ENCODE measurements at places on chromosomes 5 and 9.
A peak's percentile ranks its signal among the peaks of the same experiment; 100 is the strongest.

GRCh38 chr5:10249948-10250805 is at the start of gene CCT5:
CCT5 (plus strand) TSS chr5:10250280; CDS start chr5:10250341, 61 bp downstream.
- peak; percentile 99 for DNase-seq

- DNase-seq = no peak
These were observed 20.2 kb downstream of the IL7R start for GRCh38 chr5:35876922-35877321.

DNA sequence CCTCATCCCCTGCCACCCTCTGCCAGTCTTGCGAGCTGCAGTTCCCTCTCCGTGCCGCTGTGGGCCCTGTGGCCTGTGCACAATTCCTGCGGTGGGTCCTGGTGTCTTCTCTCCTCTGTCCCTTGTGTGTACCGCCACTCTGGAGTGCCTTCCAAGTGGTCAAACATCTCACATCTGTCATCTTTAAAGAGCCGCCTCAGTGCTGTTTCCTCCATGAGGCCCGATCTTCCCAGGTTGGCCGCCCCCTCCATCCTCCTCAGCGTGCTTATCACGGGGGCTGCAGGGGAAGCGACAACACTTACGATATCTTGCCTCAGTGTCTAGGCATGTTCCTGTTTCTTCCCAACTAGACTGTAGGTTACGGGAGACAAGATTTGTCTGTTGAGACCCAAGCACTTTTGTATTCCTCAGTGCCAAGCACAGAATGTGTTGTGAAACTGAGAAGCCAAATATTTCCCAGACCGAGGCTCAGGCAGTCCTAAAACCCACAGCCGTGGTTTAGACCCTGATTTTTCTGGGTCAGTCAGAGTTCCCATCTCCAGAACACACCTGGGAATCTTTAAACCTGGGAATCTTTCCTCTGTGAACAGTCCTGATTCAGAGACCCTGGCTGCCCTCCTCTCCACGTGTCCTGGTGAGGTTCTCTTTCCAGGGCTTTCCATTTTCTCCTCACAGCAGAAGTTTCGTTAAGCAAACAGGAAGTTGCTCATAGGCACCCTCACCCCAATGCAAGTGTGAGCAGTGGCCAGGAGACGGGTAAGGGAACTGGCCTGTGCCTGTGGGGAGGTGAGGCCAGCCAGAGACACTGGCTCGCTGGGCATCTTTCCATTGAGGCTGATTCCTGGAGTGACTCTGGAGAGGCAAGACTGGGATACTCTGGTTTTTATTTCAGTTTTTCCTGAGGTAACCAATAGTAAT is 28.8 kb downstream of the SLC46A2 start:
- DNase-seq = no peak

- no peak for DNase-seq
These were observed 77.0 kb downstream of the GNAQ start for GRCh38 chr9:77954666-77955015.

- no peak for DNase-seq
These were observed 12.8 kb downstream of the SEMA5A start for GRCh38 chr5:9533096-9533495.

GRCh38 chr5:1011226-1011631 is 2.6 kb downstream of the NKD2 start:
- DNase-seq = peak; percentile 54

GRCh38 chr5:87243161-87243844 is 24.4 kb upstream of the RASA1 start:
- DNase-seq = peak; percentile 20

DNA sequence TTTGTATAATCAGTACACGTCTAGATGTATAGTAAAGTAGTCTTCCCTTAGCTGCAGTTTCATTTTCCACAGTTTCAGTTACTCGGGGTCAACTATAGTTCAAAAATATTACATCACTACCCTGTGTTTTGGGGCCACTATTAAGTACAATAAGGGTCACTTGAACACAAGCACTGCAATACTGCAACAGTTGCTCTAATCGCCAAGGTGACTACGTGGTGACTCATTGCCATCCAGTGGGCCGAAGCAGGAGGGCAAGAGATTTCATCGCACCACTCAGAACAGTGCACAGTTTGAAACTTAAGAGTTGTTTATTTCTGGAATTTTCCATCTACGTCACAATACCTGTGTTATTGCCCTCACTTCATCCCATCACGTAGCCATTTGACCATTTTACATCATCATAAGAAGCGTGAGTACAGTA is at the start of gene ARL14EPL:
Gene ARL14EPL, plus strand, starts transcription at position 379 of the 424 bp plus-strand sequence. CDS start 18,994 bp downstream, outside the sequence.
- peak; percentile 27 for DNase-seq

GRCh38 chr5:178454303-178454702 is 135.9 kb downstream of the COL23A1 start:
- DNase-seq = no peak

DNA sequence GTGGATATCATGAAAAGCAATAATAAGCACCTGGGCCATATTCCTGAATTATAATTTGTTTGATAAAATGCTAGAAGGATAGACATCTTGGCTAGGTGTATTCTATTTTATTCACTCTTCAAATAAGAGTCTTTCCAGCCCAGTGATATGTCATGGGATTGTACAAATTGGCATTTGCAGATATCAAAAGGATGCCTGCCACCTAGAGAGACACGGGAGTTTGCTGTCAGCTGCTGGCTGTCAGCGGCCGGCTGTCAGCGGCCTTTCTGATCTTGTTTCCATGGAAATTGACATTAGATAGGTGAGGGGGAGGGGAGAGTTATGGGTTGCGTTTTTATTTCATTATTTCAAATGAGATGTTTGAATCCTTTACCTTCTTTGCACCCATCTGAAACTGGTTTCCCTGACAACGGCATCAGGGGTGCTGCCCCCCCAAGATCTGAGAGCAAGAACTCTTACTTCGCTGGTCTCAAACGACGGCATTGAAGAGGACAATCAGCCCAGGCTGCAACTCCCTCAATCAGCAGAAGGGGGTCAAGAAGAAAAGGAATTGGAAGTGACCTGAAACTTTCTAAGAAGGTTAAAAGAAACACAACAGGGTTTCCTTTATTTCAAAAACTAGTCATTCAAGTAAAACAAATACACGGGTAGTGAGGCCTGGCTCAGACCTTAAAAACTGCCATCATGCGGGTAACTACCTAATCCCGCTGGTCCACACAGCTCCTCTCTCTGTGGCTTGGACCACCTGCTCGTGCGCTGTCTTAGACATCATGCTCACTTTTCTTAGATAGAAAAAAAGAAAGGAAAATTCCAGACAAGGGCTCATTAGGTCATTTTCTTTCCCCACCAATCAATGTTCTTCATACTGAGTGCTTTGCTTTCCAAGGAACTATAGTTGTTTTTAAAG is 115.7 kb downstream of the TLE1 start:
- DNase-seq = no peak

- DNase-seq = no peak
These were observed 84.1 kb downstream of the SNX18 start for GRCh38 chr5:54601411-54602230.

- no peak for DNase-seq
These were observed 8.6 kb upstream of the ZNF169 start for GRCh38 chr9:94250456-94250855.

DNA sequence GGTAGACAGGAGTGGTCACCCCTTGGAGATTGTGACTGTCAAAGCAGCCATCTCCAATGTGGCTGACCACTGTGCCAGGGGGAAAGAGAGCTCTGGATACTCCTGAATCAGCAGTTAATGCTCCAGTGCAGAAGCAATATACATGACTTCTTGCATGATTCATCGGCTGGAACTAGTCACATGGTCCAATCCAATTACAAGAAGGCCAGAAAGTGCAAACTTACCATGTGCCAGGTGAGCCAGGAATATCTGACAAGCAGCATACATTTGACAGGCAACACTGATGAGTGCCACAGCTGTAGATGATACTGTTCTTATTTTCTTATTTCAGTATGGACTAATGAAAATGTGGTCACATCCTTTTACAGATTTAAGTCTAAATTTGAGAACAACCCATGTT is 440.0 kb upstream of the MPDZ start:
- no peak for DNase-seq

- DNase-seq = no peak
These were observed 19.4 kb downstream of the PSAT1 start for GRCh38 chr9:78316166-78316892.

DNA sequence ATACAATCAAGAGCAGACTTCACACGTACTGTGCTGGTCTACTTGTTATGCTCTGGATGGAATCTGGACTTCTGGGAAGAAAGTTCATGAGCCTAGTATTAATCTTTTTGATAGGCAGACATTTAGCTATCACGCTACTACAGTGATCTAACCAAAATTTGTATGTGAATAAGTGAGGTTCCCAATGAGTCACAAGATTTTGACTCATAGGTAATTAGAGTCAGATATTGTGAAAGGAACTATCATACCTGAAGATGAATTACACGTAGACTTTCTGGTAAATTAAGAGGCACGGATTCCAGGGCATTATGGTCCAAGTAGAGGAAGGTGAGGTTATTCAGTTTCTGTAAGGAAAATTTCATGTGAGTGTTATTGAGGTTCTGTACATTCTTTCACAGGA is 18.4 kb downstream of the OGN start:
- no peak for DNase-seq

DNA sequence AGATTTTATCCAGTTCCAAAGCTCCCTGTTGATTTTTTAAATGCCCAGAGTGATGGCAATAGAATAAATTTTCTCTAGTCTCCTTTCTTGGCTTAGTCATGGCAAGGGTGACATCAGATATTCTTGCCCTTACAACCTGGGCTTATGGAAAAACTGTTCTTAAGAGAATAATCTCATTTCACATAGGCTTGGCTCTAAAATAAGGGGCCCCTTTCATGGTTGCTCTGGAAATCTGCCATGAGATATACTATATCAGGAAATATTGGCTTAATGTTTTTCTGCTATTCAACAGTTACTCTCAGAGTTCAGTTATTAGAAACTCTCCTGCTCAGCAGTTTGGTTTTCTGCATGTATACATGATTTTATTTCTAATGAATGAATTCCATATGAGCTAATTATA is 7.8 kb downstream of the HMHB1 start:
- DNase-seq = no peak

DNA sequence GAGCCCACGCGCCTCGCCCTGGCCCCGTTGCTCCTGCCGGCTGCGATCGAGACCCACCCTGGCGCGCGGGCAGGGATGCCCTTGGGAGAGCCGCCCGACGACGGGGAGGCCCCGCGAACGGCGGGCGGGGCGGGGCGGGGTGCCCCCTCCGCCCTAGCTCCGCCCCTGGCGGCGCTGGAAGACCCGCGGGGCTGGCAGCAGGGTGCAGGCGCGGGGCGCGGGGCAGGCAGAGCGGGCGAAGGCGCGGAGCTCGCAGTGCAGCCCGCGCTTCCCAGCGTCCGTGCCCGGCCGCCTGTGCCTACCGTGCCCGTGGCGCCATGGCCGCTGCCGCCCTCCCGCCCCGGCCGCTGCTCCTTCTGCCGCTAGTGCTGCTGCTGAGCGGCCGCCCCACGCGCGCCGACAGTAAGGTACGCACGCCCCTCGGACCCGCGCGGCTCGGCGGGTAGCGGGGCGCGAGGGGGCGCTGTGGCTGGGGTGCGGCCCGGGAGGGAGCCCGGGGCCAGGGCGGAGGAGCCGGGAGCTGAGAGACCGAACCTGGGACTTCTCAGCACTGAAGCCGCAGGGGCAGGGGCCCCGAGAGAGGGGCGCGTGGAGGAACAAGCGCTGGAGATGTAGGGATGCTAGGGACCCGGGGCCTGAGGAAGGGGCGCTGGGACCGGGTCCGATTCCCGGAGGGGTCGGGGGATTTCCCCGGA is at the start of gene OLFML2A:
Gene OLFML2A, plus strand, starts transcription at position 180 of the 695 bp plus-strand sequence. Its CDS starts 138 bp downstream, at position 318.
- no peak for DNase-seq

GRCh38 chr5:34587355-34588241 is 68.5 kb upstream of the RAI14 start:
- DNase-seq = no peak

DNA sequence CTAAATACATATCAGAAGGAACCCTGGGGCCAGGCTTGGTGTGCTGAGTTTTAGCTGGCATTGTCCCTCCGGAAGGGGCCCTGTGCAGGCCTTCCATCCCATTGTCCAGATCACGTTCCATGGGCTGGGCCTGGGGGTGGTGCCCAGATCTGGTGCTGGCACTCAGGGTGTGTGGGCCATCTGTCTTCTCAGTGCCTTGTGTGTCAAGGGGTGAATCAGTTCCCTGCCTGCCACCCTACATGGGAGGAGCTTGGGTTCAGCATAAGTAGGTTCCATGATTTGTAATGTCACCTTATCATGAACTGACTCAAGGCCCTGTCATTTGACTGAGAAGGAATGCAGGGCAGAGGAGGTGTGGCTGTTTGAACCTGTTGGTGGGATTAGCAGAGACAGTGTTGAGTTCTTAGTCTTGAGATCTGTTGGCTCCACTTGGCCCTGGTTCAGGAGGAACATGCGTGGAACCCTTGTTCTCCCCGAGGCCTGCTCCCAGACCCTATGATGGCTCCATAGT is 176.8 kb downstream of the MACROH2A1 start:
- no peak for DNase-seq

- no peak for DNase-seq
These were observed 144.9 kb upstream of the POU5F2 start for GRCh38 chr5:93886098-93886806.

GRCh38 chr5:118875131-118875530 is 113.2 kb downstream of the DTWD2 start:
- no peak for DNase-seq

- no peak for DNase-seq
These were observed 113.5 kb upstream of the SPOCK1 start for GRCh38 chr5:137612576-137612975.

DNA sequence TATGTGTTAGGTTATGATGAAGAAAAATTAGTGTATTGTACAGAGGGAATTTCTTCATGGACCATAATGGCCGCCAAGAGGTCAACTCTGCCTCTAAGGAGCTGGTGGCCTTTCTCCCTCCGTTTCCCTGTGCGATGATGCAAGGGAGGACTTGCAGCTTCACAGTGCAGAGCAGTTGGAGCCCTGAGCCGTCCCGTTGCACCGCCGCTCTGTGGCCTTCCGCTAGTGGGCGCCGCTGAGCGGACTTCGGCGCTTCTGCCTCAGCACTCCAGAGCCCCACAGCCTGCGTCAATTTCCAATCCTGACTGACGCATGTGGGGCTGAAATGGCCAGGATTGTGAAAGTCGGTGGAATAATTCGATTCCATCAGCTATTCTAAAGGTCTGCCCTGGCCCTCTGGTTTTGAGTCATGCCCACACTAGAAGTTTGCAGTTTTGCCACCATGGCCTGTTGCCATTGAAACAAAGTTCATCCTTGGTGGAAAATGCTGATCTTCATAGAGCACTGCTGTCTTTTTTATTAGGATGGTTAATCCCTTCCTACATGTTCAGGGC is 22.7 kb upstream of the LECT2 start:
- peak; percentile 60 for DNase-seq

DNA sequence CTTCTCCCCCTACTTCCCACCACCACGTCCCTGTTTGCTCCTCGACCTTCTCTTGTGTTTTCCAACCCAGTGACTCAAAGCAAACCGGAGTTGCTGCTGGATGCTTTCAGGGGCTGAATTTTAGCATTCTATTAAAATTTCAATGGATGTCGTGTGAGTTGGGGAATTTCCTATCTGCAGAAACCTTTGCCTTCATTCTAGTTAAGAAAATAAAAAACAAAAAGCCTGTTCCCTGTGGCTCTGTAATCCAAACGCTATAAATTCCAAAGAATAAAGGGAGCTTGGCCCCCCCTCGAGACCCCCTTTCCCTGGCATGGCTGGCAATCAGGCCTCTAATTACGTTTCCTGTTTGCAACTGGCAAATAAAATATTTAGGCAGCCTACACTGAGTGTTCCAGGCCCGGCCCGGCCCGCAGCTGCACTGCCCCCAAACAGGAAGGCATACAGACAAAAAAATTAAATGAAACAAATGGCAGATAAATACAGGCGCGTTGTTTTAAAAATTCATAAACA is 139.4 kb upstream of the PPP1R26 start:
- DNase-seq = no peak

All from hematopoietic multipotent progenitor cell (in vitro differentiated cells).